NT2/D1 (cell line): ENCODE measurements at places on chromosomes 1 and 21.

GRCh38 chr1:220341126-220341525 is 68.9 kb upstream of the RAB3GAP2 start:
- DNase-seq = no peak

- DNase-seq = no peak
Measured at GRCh38 chr1:15540186-15540585, 13.5 kb downstream of the DNAJC16 start.

DNA sequence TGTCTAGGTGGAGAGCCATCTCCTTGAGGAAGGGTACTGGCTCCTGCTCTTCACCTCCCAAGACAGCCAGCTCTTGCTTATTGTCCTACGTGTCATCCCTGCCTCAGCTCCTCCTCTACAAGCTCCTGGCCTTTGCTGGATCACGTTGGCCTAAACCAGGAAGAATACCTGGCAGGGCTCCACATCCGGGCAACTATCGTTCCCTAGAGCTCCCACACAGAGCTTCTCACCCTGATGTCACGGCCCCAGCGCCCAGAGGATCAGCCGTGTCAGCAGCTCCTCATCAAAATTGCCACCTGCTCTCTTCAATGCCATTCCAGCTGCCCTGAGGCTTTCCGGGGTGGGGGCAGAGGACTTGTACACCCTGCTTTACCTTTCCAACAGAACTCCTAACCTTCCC is 1.9 kb upstream of the TPM3 start:
- no peak for DNase-seq

DNA sequence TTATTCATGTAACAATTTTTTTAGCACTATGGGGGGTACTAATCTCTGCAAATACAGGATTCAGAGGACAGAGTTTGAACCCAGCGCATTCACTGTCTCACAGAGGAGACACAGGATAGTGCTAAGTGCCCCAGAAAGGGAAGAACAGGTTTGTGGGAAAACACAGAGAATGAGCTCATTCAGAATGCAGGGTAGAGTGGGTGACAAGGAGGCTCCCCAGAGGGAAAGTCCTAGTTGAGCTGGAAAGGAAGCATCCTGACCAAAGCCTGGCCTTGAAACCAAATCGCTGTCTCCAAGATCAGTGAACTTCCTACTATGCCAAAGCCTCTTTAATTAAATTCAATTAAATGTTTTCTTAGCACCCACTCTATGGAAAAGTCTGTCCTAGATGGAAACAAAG is 19.0 kb upstream of the RGS2 start:
- DNase-seq = no peak

- DNase-seq = no peak
Measured at GRCh38 chr1:241542199-241542907, 10.2 kb downstream of the KMO start.

DNA sequence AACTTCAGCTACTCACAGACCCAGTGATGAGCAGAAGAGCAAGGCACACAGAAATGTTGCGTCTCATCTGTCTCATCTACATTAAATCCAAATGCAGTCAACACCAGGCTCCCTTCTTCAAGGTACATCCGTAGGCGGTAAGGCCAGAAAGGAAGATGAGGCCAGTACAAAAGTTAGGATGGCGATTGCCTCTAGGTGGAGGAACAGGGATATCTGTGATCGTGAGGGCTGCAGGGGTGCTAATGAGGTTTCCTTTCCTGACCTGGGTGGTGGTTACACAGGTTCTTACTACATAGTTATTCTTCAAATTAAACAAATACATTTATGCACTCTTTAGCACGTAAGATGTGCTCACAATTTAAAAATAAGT is 1.4 kb upstream of the MYBPH start:
- DNase-seq = no peak

- DNase-seq = no peak
Measured at GRCh38 chr1:26788515-26788785, 700 bp downstream of the PIGV start.

DNA sequence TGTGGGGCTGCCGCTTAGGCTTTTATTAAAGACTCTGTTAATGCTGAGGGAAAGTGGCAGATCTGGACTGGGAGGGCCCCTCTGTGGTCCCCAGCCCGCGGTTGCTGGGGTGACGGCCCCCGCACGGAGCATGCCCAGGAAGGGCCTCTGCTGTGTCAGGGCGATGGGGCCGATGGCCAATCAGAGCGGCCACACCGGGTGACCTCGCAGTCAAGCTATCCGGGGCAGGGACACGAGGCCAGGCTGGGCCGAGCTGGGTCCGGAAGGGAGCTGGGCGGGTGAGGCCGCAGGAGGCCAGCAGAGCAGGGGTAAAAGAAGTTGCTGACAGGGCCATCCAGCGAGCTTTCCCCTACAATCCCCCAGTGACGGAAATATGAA is 145.1 kb downstream of the CASZ1 start:
- peak; percentile 40 for DNase-seq

DNA sequence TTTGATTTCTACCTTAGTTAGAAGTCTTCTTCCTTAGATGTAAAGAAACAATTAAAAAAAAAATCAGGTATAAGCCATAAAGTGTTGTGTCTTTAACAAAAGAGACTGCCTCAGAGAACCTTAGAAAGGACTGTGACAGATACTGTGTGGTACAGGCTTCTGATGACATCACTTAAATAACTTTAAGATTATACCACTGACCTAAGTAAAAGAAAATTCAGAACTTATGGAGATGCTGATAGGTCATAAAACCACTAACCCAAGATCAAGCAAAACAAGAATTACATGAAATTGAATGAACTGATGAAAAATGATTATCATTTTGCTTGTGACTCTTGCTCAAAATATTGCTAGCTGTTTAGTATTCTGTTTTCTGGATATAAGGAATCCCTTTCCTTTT is 220.8 kb downstream of the NRIP1 start:
- DNase-seq = no peak

GRCh38 chr21:35697321-35697808 is 363.0 kb downstream of the SETD4 start:
- no peak for DNase-seq

DNA sequence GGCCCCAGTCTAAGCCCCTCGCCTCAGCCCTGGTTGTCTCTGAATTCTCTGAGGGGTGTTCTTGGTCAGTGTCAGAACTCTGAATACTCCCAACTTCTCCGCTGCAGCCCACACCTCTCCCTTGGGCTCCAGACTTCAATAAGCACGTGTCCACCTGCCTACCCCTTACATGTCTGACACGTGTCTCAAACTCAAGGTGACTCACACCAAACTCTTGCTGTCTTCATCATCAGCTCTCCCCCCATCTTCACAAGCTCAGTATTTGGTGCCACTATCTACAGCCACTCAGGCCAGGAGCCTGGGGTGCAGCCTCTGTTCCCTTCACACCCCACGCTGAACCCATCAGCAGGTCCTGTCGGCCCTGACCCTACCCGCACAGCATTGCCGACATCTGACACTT is 18.8 kb upstream of the UBXN10 start:
- no peak for DNase-seq

GRCh38 chr1:228391411-228392020 is 15.1 kb downstream of the TRIM11 start:
- DNase-seq = no peak

DNA sequence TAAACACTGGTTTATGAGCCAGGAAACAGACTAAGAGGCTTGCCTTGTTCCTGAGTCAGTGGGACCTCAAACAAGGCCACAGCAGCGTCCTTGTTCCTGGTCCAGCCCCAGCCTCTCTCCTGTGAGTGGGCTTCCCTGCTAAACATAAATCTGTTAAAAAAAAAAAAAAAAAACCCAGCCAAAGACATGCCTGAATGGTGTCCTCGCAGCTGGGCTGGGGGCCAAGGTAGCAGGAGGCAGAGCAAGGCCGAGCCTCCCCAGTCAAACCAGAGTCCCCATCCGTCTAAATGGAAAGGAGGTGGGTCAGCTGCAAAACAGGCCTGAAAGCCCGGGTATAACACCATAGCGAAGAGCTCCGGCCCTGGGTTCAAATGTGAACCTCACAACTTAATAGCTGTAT is 18.1 kb upstream of the IFFO2 start:
- no peak for DNase-seq

GRCh38 chr1:198687429-198687828 is 48.6 kb downstream of the PTPRC start:
- no peak for DNase-seq

DNA sequence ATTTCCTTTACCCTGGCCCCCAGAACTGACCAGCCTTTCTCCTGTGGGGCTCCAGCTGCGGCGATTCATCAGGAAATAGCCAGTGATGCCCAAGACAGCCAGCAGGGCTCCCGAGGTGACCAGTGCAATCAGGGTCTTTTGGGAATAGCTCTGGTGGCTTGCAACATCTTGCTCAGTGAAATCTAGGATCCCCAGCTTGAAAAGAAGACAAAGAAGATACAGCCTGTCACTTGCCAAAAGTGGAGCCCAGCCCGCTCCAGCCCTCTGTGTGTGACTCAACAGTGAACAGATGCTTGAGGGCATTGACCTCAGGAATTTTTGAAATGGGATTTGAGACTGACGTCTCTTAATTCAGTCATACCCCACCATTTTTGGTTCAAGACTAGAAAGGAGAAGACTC is 22.3 kb downstream of the CD34 start:
- DNase-seq = no peak

GRCh38 chr1:154550070-154550469 is 8.4 kb downstream of the UBE2Q1 start:
- DNase-seq = no peak

- DNase-seq = no peak
Measured at GRCh38 chr1:243513726-243514491, 258.1 kb downstream of the SDCCAG8 start.

GRCh38 chr1:99590578-99591209 is 55.2 kb upstream of the PALMD start:
- DNase-seq = no peak

GRCh38 chr1:32263744-32264143 is 12.7 kb downstream of the LCK start:
- DNase-seq = no peak

GRCh38 chr1:63189677-63190076 is 132.7 kb upstream of the FOXD3 start:
- DNase-seq = peak; percentile 95

- DNase-seq = peak; percentile 54
Measured at GRCh38 chr1:2108213-2108876, 58.1 kb downstream of the PRKCZ start.

- no peak for DNase-seq
Measured at GRCh38 chr1:60421965-60422364, 348.4 kb upstream of the C1orf87 start.

- DNase-seq = no peak
Measured at GRCh38 chr1:29171089-29171488, 10.6 kb downstream of the SRSF4 start.

DNA sequence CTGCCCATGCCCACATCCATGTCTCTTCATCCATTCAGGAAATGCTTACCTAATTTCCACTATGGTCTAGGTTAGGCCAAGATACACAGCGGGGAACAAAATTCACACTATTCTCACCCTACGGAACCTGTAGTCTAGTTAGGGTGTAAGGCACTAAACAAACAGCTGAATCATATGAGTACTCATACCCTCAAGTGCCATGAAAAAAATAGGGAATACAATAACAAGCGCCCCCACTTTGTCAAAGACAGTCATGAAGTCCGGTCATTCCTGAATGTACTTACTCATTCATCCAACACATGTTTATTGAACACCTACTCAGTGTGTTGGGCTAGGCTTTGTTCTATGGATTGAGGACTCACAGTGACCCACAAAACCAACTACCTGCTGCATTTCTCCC is 6.2 kb upstream of the FYB2 start:
- DNase-seq = no peak

DNA sequence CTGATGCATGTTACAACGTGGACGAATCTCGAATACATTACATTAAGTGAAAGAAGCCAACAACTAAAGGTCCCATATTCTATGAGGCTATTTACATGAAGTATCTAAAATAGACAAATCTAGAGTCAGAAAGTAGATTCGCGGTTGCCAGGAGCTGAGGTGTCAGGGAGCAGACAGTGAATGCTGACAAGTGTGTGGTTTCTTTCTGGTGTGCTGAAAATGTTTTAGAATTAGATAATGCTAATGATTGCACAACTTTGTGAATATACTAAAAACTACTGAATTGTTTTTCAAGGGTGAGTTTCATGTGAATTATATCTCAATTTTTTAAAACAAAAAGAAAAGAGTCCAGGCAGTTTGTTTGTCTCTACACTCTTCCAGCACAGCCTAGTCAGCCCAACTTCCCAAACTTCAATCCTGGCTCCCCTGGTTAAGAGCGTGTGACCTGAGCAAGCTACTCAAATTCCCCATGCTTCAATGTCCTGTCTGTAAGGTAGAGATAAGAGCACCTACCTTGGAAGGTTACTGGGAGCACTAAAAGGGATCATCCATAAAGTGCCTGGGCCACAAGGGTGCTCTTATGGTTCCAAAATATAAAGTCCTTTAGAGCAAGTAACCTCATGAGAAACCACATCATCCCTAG is 20.9 kb downstream of the HLCS start:
- DNase-seq = no peak

DNA sequence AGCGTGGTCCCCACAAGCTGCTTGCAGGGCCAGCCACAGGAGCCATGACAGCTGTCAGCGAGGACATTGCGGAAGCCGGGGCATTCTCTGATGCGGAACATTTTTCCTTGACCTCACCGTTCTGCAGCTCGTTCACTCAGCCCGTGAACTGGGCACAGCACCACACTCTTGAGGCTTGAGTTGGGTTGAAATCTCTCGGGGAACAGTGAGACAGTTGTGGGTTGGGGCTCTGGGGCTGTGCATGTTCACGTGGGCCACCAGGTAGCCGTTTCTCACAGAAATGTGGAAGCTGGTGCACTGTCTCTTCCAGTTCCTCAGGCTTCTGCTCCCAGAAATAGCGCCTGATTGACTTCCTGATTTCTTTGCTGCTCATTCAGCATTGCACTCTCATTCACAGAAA is 69.8 kb downstream of the SPSB1 start:
- no peak for DNase-seq

DNA sequence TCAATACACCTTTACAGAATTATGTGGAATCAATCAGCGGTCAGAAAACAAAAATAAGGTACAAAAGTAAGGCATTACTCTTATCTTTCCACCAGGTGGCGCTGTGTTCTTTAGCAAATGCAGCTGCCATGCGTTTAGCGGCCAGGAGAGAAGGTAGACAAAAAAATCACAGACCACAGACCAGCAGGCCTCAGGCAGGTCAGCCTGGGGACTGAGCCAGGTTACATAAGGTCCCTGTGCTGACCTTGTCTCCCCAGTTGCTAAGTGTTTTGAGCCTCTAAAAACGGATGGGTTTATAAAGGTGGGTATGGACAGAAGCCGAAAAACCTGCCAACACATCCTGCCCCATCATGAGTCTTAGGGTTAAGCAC is 2.8 kb downstream of the RGS16 start:
- DNase-seq = peak; percentile 90

GRCh38 chr21:37253991-37254390 is 13.1 kb downstream of the VPS26C start:
- no peak for DNase-seq

DNA sequence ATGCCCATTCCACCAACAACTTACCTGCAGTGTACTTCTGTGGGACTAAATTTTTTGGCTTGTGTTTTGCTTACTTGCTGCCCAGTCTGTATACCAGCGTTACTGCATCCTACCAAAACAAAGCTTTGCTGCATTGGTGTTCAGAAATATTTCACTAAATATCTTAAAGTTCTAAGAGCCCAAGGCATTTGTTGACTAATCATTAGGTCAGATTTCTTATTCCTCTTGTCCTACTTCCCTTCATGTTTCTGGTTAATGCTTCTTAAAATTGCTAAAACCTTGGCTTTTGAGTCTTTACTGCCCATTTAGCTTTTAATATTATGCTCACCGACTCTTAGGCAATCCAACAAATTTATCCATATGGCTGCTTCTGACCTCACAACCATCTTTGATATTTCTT is 161.8 kb downstream of the DPYD start:
- no peak for DNase-seq
